ENCODE measurements at places on chromosomes 5 and 9.

DNA sequence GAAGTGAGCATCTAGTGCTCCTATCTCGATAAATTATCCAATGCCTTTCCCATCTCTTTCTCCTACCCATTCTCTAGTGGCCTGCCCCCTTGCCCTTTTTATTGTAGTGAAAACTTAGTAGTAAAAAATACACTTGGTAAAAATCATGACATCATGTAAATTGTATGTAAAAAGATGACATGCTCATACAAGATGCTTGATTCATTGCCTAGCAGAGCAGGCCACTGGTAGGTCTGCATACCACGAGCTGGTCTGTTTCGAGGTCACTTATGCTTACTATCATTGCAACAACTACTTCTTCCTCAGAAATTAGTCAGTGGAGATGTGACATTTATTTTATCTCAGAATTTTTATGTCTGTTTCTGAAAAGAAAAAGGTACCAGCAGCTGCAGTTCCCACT, 177.3 kb downstream of the C9orf152 start:
- H3K4me3 ChIP-seq: no peak overlapping the region
- no peak for DNase-seq
- H3K27me3 ChIP-seq: no peaks in the 10 kb centered on the region
- H3K27ac ChIP-seq: no peak overlapping the region
- H3K36me3 ChIP-seq: no peaks in the 10 kb centered on the region
- peaks cover 17% of the 10 kb centered on the region for H3K4me1 ChIP-seq

DNA sequence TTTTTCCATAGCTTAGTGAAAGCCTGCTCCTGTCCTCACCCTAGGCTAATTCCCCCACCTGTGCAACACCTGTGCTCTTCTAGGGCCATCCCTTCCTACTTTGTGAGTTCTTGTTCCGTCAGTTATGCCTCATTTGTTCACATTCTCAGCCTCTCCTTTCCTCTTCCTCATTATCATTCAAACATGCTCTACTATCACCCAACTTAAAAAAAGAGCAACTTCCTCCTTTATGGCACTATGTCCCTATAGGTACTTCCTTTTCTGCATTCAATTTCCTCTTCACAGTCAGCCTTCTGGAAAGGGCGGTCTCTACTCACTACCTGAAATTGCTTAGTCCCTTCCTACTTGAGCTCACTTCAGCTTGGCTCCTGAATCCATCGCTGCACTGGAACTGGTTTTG, 111.8 kb upstream of the LHFPL2 start:
- H3K27me3 ChIP-seq: no peaks in the 10 kb centered on the region
- H3K4me1 ChIP-seq: no peaks in the 10 kb centered on the region
- no peak overlapping the region for H3K27ac ChIP-seq
- no peak for DNase-seq
- H3K4me3 ChIP-seq: no peak overlapping the region

- no peaks in the 10 kb centered on the region for H3K27me3 ChIP-seq
- no peaks in the 10 kb centered on the region for H3K36me3 ChIP-seq
- H3K4me1 ChIP-seq: peaks cover 10% of the 10 kb centered on the region
- peak; percentile 82 for DNase-seq
- H3K27ac ChIP-seq: peak within 1 kb of the TSS; percentile 31
Measured at GRCh38 chr5:10563945-10564837, at the start of gene ANKRD33B. ANKRD33B (plus strand) TSS chr5:10564070; CDS start chr5:10564468, 398 bp downstream.

- no peaks in the 10 kb centered on the region for H3K4me1 ChIP-seq
- no peak for DNase-seq
Measured at GRCh38 chr5:31221001-31221400, 27.5 kb downstream of the CDH6 start.

- peak overlapping the region; percentile 68 for H3K27ac ChIP-seq
- peaks cover 49% of the 10 kb centered on the region for H3K4me1 ChIP-seq
- peak overlapping the region; percentile 69 for H3K4me3 ChIP-seq
- H3K27me3 ChIP-seq: peaks cover 31% of the 10 kb centered on the region
- DNase-seq: peak; percentile 44
- H3K36me3 ChIP-seq: no peaks in the 10 kb centered on the region
Measured at GRCh38 chr9:99822109-99822805, 572 bp downstream of the NR4A3 start.

- DNase-seq: no peak
- H3K4me3 ChIP-seq: no peak overlapping the region
- H3K27me3 ChIP-seq: no peaks in the 10 kb centered on the region
- H3K4me1 ChIP-seq: no peaks in the 10 kb centered on the region
- H3K27ac ChIP-seq: no peak overlapping the region
Measured at GRCh38 chr9:110807956-110808598, 139.5 kb downstream of the MUSK start.

GRCh38 chr9:76687861-76688391, 76.3 kb upstream of the PCA3 start:
- no peaks in the 10 kb centered on the region for H3K4me1 ChIP-seq
- H3K4me3 ChIP-seq: no peak overlapping the region
- DNase-seq: no peak
- H3K36me3 ChIP-seq: no peaks in the 10 kb centered on the region

GRCh38 chr9:73180403-73180802, 28.7 kb downstream of the ANXA1 start:
- H3K4me3 ChIP-seq: no peak overlapping the region
- H3K27me3 ChIP-seq: no peaks in the 10 kb centered on the region
- DNase-seq: no peak

All from CD8-positive, alpha-beta memory T cell (primary cell).